ENCODE measurements at places on chromosomes 6 and 20. TPM values are rescaled to one million over a fixed set of nuclear protein-coding genes. Genes with fewer than 3 reads are reported as not detected.

- H3K27ac ChIP-seq: 0 out of 2 replicates have a peak overlapping the region, but pooled peaks have one; percentile 21
- no peaks in the 10 kb centered on the region for H3K27me3 ChIP-seq
- no peaks in the 10 kb centered on the region for H3K36me3 ChIP-seq
- no peak overlapping the region for H3K4me3 ChIP-seq
Measured at GRCh38 chr20:49859011-49859410, 46.4 kb downstream of the SLC9A8 start.

DNA sequence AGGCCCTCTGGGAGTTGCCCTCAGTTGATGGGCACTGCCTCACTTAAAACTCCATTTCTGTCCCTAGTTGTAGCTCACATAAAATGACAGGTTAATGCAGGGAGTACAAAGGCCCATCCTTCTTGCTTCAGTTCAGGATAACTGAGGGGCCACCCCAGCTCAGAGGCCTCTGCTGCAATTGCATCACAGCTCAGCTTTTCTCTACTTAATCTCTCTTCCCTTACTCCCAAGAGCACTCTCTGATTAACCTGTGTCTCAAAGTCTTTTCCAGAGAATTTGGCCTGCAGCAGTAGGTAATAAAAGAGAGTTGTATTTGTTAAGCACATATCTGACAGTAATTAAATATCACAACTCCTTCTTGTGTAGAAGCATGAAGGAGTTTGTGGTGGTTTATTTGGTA, 40.9 kb upstream of the FLRT3 start:
- DNase-seq: no peak
- no peak overlapping the region for H3K27ac ChIP-seq
- no peaks in the 10 kb centered on the region for H3K36me3 ChIP-seq

DNA sequence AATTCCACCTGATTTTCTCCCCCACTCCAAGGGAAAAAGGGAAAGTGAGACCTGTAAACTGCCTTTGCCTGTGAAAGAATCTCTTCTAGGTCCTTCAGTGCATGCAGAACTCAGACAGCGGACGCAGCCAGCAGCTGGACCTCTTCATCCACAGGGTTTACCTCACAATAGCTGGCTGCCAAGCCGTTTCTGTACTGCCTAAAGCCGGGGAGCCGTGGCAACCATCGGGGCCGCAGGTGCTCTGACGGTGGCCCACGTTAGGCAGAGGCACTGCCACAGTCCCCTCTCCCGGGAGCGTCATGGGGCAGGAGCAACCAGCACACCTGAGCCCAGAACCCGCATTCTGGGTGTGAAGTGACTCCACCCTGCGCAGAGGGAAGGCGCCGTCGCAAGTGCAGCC, 206.1 kb downstream of the TTLL2 start:
- H3K27ac ChIP-seq: no peak overlapping the region
- DNase-seq: no peak
- H3K4me3 ChIP-seq: no peak overlapping the region
- no peaks in the 10 kb centered on the region for H3K36me3 ChIP-seq
- H3K4me1 ChIP-seq: no peaks in the 10 kb centered on the region
- peaks cover 10% of the 10 kb centered on the region for H3K27me3 ChIP-seq

- no peak for DNase-seq
- H3K27ac ChIP-seq: no peak overlapping the region
- H3K36me3 ChIP-seq: no peaks in the 10 kb centered on the region
- no peaks in the 10 kb centered on the region for H3K27me3 ChIP-seq
- no peaks in the 10 kb centered on the region for H3K4me1 ChIP-seq
- H3K4me3 ChIP-seq: no peak overlapping the region
Measured at GRCh38 chr6:84416043-84416657, 188.7 kb upstream of the CEP162 start.

The TFAP2A gene
- 0.10 TPM for total RNA-seq

DNA sequence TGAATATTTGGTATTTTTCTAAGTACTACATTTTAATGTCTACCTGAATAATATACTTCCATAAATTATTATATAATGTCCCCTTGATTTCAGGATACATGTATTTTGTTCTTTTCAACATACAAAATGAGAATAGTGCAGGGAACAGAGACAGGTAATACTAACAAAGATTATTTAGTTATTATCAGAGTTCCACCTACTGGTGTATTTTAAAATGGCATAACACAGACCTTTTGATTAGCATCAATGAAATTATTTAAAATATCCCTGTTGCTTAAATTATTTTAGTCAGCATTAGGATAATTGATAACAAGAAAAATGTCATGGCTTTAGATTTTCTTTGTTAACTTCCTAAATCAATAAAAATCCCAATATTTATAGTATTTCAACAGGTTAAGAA, 184.0 kb downstream of the PRDM13 start:
- peaks cover 2% of the 10 kb centered on the region for H3K27me3 ChIP-seq
- no peaks in the 10 kb centered on the region for H3K36me3 ChIP-seq
- DNase-seq: no peak
- H3K4me3 ChIP-seq: no peak overlapping the region

DNA sequence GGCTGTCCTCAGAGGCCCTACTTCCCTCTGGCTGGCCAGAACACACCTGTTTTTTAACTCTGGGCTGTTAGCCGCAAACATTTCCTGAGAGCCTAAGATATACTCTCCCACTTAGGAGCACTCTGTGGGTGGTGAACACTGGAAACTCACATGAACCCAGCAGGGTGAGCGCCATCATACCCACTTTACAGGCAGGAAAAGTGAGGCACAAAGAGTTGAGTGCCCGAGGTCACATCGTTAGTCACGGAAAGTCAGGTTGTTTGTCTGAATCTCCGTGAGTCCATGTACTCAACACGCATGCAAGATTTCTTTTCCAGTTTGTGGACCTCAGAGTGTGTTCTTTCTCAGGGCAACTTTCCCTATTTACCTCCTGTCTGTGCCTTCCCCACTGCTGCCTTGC, 1.9 kb downstream of the BAK1 start:
- H3K4me3 ChIP-seq: no peak overlapping the region
- peaks cover 4% of the 10 kb centered on the region for H3K36me3 ChIP-seq
- no peaks in the 10 kb centered on the region for H3K27me3 ChIP-seq
- H3K27ac ChIP-seq: no peak overlapping the region
- H3K4me1 ChIP-seq: peaks cover 3% of the 10 kb centered on the region

- no peaks in the 10 kb centered on the region for H3K4me1 ChIP-seq
- no peaks in the 10 kb centered on the region for H3K36me3 ChIP-seq
- no peak for DNase-seq
- H3K27ac ChIP-seq: no peak overlapping the region
- no peaks in the 10 kb centered on the region for H3K27me3 ChIP-seq
Measured at GRCh38 chr6:126075335-126076071, 89.2 kb downstream of the TRMT11 start.

The FAM83D gene
- 62.6 TPM for total RNA-seq

GRCh38 chr20:36304786-36305495, 1.2 kb upstream of the DLGAP4 start:
- no peaks in the 10 kb centered on the region for H3K36me3 ChIP-seq
- H3K27me3 ChIP-seq: peaks cover 30% of the 10 kb centered on the region
- DNase-seq: no peak
- H3K4me3 ChIP-seq: no peak overlapping the region
- H3K27ac ChIP-seq: no peak overlapping the region

DNA sequence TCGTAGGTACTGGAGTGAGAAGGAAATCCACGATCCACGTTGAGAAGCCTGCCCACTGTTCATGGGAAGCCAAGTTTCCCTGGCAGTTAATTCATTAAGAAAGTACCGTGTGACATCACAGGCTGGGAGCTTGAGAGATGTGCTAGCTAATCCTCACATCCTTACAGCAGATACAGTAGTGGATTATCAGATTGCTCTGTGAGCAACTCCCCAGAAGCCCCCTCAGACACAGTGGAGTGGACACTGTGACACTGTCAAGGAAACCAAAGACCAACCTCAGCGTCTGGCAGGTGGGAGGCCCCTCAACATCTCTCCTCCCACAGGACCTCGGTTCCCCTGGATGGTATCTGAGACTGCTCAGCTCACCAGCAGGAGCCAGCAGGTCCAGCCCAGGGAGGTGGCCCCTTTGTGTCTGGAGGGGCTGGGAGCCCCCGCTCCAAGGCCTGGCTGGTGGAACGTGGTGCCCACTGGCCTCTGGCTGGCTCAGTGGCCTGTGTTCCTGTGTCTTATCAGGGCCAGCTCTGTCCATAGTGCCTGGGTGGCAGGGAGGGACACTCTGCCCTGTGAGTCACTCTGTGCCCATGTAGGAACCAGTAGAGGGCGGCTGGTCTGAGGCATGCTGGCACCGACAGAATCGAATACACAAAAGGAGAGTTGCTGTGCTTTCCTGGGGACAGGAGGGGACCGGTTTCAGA, 7.2 kb downstream of the PYGB start:
- no peaks in the 10 kb centered on the region for H3K4me1 ChIP-seq
- H3K27me3 ChIP-seq: no peaks in the 10 kb centered on the region
- no peak overlapping the region for H3K4me3 ChIP-seq
- DNase-seq: no peak

The HLA-DPA1 gene
- total RNA-seq: 6.2 TPM

DNA sequence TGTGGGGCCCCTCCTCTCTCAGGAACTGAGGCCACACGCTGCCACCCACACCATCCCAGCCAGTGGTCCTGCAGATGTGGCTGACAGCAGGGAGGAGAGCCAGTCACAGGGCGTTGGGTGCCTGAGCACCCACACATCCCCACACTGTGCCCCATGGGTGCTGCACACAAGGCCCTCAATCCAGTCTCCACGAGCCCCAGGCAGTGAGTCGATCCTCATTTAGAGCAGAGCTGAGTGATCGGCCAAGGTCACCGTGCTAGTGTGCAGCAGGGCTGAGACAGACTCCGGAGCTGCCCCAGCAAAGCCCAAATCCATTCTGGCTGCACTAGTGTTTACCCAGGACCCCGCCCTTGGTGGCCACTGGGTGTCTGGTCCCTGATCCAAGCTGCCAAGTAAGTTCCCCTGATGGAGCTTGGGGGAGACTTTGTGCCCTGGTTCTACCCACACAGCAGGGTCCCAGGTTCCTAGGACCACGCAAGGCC, 9.0 kb downstream of the C20orf203 start:
- H3K4me3 ChIP-seq: no peak overlapping the region
- no peak overlapping the region for H3K27ac ChIP-seq
- no peak for DNase-seq

DNA sequence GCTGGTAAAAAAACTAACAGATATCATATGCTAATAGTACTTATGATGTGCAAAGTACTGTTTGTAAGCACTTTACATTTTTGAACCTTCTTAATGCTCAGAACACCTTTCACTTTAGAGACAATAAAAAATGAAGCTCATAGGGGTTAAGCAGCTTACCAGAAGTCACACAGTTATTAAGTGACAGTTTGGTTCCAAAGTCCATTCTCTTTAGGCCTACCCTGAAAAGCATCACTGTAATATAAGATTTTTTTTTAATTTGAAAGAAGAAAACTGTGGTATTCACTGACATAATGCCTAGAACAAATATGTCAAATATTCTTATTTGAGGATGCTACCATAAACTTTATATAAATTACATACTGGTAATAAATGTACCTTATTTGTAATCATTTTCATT, 127.6 kb upstream of the RUNX2 start:
- no peak overlapping the region for H3K27ac ChIP-seq
- H3K27me3 ChIP-seq: no peaks in the 10 kb centered on the region

The TTLL9 gene
- not detected for total RNA-seq

GRCh38 chr20:63255931-63256704, 1.9 kb upstream of the NKAIN4 start:
- no peak overlapping the region for H3K4me3 ChIP-seq
- H3K36me3 ChIP-seq: no peaks in the 10 kb centered on the region

DNA sequence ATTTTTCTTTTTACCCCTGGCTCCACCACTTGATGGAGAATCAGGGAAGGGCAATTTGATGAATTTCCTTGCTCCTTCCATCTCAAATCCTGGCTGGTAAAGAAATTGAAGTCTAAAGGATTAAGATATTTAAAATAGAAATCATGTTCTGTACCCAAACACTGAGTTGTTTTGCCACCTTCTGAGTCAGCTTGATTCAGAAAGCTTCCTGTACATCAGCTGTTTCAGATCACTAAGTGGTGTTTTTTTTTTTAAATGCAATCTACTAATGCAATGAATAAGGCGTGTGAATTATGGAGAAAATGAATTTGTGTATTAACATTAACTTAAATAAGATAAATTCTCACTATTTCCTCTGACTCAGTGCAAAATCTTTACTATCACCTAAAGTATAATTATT, 11.5 kb upstream of the POPDC3 start:
- H3K4me3 ChIP-seq: no peak overlapping the region
- no peak for DNase-seq
- no peak overlapping the region for H3K27ac ChIP-seq
- no peaks in the 10 kb centered on the region for H3K36me3 ChIP-seq
- H3K27me3 ChIP-seq: no peaks in the 10 kb centered on the region
- no peaks in the 10 kb centered on the region for H3K4me1 ChIP-seq

DNA sequence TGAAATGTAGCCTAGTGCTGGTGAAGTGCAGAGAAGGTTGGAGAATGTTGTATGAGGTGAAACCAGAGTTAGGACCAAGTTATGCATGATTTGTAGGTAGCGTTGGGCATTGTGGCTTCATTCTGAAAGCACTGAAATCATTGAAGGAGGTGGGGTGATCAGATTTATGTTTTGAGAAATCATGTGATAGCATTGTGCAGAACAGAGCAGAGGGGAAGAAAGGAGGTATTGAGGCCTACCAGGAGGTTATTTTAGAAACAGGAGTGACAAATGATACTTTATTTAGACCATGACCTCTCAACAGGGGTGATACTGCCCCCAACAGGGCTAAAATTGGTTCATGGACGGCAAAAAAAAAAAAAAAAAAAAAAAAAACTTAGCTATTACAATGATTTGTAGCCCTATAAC, 15.6 kb upstream of the HMGN3 start:
- H3K36me3 ChIP-seq: no peaks in the 10 kb centered on the region
- DNase-seq: no peak
- no peak overlapping the region for H3K27ac ChIP-seq
- H3K4me3 ChIP-seq: no peak overlapping the region
- no peaks in the 10 kb centered on the region for H3K27me3 ChIP-seq

GRCh38 chr6:31911826-31912585, 10.1 kb upstream of the ZBTB12 start:
- H3K27ac ChIP-seq: no peak overlapping the region
- no peaks in the 10 kb centered on the region for H3K4me1 ChIP-seq
- no peaks in the 10 kb centered on the region for H3K36me3 ChIP-seq
- no peak overlapping the region for H3K4me3 ChIP-seq

GRCh38 chr6:48113130-48113529, 2.1 kb upstream of the PTCHD4 start:
- no peak overlapping the region for H3K4me3 ChIP-seq
- no peaks in the 10 kb centered on the region for H3K27me3 ChIP-seq
- H3K4me1 ChIP-seq: no peaks in the 10 kb centered on the region
- DNase-seq: no peak
- no peak overlapping the region for H3K27ac ChIP-seq

- H3K4me1 ChIP-seq: no peaks in the 10 kb centered on the region
- no peaks in the 10 kb centered on the region for H3K36me3 ChIP-seq
- no peak overlapping the region for H3K4me3 ChIP-seq
- H3K27ac ChIP-seq: no peak overlapping the region
- DNase-seq: no peak
Measured at GRCh38 chr20:39358052-39358451, 395.9 kb downstream of the DHX35 start.

The MDC1 gene
- total RNA-seq: 81.1 TPM

The CBLN4 gene
- 0.10 TPM for total RNA-seq
